ENCODE measurements at places on chromosomes 6 and 20. TPM values are rescaled to one million over a fixed set of nuclear protein-coding genes. Genes with fewer than 3 reads are reported as not detected.

- peak; percentile 19 for DNase-seq
These were observed 105.1 kb upstream of the HCRTR2 start for GRCh38 chr6:55069132-55069781.

- DNase-seq = peak; percentile 41
These were observed 39.3 kb downstream of the DTNBP1 start for GRCh38 chr6:15623276-15624116.

OXT gene
- total RNA-seq = 1.2 TPM

GPSM3 gene
- 154 TPM for total RNA-seq

TFAP2B gene
- not detected for total RNA-seq

PRSS16 gene
- 0.58 TPM for total RNA-seq

DNA sequence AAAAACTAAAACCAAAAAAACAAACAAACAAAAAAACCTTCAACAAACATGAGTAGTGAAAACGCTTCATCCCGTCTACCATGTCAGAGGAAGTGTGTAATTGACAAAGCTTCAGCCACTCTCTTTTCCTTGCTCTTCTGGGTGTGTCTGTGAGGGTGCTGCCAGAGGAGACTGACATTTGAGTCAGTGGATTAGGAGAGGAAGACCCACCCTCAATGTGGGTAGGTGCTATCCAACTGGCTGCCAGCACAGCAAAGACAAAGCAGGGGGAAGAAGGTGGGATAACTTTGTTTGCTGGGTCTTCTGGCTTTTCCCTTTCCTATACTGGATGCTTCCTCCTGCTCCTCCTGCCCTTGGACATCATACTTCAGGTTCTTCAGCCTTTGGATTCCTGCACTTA, 145.6 kb downstream of the TASP1 start:
- DNase-seq = no peak

SPATA2 gene
- total RNA-seq = 20.9 TPM

MAFB gene
- total RNA-seq = 0.44 TPM

DNA sequence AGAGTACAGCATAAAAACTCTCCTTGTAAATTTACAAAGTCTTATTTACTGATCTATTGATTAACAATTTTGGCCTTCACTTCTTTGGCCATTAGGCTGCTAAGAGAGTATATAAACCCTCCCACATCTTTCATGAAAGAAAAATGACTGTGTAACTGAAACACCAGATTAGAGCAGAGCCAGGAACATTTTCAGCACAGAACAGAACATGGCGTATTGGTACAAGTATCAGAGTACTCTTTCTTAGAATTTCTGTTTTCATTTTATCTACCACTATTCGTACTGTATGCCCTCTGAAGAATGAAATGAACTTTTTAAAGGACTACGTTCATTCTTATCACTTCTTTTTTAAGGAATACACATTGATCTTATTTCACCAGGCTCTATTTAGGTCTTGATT, 550.2 kb downstream of the ADGRB3 start:
- DNase-seq = no peak

DNA sequence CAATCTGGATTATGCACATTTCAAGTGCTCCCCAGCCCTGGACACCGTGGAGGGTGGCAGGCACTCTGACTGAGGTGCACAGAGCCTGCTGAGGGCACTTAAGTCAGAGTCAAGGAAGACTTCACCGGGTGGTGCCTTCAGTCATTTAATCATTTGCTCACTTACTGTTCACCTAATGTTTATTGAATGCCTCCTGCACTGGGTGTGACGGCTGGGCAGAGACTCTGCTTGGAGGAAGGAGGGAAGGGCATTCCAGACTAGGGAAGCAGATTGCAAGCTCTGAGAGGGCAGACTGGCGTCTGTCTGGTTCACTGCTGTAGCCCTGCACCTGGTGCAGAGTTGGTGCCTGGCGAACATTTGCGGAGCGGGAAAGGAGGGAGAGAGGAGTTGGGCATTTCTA, 54.2 kb upstream of the FAM83D start:
- DNase-seq = no peak

GRCh38 chr20:57083072-57083471, 183.4 kb downstream of the BMP7 start:
- no peak for DNase-seq

DNA sequence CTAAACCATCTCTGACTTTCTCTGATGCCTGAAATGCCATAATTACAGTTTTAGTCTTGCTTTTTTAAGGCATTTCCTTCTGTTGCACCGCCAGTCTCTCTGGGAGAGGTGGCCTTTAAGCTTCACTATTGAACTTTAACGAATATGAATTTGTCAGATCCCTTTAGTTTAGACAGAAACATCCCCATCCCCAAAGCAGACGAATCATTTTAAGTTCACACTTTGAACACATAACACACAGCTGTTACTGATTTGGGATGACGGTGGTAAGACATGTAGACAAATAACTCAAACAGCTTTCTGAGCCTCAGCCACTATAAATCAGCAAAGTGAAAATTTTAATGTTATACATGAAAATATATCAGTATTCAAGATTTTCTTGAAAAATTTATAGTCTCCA, 7.2 kb upstream of the IPCEF1 start:
- DNase-seq = no peak

- no peak for DNase-seq
These were observed 96.4 kb upstream of the TAB2 start for GRCh38 chr6:149220882-149221773.

HLA-E gene
- 1,266 TPM for total RNA-seq

- DNase-seq = no peak
These were observed 2.3 kb upstream of the KIAA0319 start for GRCh38 chr6:24648276-24648675.

GRCh38 chr20:44204832-44205215, 5.7 kb downstream of the OSER1 start:
- DNase-seq = no peak

- no peak for DNase-seq
These were observed 140.5 kb downstream of the FNDC1 start for GRCh38 chr6:159309723-159310122.

Data from CD8-positive, alpha-beta T cell (primary cell).